ENCODE measurements at places on chromosomes 16 and 17. TPM values are rescaled to one million over a fixed set of nuclear protein-coding genes. Genes with fewer than 3 reads are reported as not detected.
A peak's percentile ranks its signal among the peaks of the same experiment; 100 is the strongest.

DNA sequence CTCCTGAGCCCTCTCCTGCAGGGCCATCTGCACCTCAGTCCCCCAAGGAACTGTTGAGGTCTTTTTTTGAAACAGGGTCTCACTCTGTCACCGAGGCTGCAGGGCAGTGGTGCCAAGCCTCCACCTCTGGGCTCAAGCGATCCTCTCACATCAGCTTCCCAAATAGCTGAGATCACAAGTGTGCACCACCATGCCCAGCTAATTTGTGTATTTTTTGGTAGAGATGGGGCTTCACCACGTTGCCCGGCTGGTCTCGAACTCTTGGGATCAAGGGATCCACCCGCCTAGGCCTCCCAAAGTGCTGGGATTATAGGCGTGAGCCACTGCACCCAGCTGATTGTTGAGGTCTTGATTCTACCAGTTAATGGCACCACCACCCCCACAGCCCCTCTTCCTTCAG lies 27.9 kb upstream of the ENDOV start:
- DNase-seq, result no peak

- no peak for DNase-seq
Measured at GRCh38 chr17:14355556-14355955, 54.7 kb downstream of the HS3ST3B1 start.

GRCh38 chr16:75541236-75541635 lies 5.3 kb upstream of the CHST5 start:
- no peak for DNase-seq

DNA sequence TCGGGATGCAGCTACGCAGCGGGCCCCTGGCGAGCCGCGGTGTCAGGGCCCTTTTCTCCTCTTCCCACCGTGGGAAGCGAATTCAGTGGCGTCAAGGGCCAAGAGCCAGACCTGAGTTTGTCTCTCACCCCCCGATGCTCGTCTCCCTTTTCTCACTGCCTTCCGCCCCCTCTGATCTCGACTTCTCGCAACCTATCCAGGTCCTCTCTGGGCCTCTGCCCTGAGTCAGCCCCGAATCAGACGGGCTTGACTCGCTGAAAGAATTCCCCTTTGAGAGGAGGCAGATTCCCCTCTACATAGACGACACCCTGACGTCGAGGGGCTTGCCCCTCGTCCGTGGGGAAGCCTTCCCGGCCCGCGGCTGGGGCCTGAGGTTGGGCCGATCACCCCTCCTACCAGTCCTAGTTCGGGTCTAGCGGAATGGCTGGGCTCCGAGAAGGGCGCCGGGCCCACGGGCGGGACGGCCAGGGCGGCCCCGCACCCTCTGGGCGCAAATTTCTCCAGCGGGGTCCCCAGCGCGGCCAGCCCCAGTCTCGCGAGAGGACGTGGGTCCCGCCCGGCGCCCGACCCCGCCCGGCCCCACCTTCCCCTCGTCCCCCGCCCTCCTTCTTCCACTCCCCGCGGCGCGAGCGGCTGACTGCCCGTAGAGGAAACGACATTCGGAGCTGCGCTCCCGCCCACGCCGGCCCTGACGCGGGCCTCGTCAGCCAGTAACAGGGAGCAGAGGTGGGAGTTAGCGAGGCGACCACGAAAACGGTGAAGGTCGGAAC lies at the start of gene GGNBP2:
Gene GGNBP2, plus strand, starts transcription at position 613 of the 770 bp plus-strand sequence. CDS start 806 bp downstream, outside the sequence.
- DNase-seq, result peak; percentile 50

GRCh38 chr16:14007450-14007849 lies 63.7 kb upstream of the MRTFB start:
- DNase-seq, result peak; percentile 19

DNA sequence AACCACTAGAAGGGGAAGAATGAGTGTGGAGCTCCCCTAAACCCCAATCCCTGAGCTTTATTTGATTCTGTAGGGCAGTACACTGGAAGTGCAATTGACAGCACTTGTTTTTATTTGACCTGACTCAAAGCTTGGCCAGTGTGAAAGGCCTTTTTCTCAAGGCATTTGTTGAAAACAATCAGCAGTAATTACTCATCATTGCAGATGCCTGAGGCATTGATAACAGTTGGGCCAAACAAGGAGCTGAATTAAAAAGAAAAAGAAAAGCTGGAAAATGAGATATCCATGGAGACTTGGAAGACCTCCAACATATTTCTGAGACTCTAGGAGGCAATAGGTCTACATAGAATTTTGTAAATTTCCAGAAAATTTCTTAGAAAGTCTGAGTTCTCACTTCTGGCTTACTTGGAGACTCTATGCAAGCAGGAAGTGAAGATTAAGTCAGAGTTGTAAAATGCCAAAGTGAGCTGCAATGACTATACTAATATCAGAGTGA lies 200.8 kb upstream of the KCNJ16 start:
- DNase-seq, result peak; percentile 56

DNA sequence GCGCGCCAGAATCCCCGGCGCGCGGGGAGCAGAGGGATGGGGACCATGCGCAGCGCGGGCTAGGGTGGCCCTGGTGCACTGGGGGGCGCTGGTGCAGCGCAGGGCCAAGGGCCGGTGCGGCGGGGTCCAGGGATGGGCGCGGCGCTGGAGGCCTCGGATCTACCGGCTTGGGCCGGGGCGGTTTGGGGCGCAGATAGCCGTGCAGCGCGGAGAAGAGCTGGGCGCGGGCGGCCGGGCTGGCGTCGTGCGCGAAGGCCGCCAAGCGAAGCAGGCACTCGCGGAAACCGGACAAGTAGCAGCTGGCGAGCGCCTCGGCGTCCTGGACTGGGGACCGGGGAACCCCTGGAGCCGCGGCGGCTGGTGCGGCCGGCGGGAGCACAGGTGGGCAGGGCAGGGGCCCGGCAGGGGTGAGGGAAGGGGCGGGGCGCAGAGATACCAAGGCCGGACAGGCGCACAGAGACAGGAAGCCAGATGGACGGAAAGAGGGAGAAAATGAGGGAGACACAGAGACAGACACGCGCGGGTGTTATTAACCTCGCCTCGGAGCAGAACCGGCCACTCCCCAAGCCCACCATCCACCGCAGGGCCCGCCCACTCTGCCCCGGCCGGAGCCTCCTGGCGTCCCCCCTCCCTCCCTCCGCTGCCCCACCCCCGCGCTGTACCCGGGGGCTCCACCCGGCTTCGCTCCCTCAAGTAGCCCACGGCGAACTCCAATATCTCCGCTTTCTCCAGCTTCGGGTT lies 2.1 kb downstream of the HES7 start:
- DNase-seq, result no peak

GRCh38 chr17:79814127-79814973 lies 17.5 kb upstream of the CBX8 start:
- DNase-seq, result no peak

DNA sequence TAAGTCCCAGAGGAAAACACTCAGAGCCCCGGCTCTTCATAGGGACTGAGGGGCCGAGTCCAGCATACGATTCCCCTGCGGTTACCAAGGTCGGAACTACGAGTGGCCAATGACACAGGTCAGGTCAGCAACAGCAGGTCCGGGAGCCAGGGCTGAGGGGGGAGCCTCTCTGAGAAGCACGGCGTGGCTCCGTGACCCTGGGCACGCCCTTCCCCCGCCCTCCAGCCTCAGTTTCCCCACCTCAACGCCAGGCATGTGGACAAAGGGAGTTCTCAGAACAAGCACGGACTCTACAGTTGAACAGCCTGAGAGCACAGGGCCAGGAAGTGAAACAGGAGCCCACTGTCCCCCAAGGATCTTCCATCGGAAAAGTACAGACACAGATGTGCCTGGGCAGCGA lies 25.6 kb downstream of the TPSD1 start:
- no peak for DNase-seq

GRCh38 chr17:76013377-76013932 lies 12.8 kb downstream of the CDK3 start:
- DNase-seq, result no peak

The MYH13 gene
- not detected for polyA plus RNA-seq

The DUSP3 gene
- 27.6 TPM for polyA plus RNA-seq

The OR1F1 gene
- polyA plus RNA-seq, result 0.64 TPM

The OTOP3 gene
- polyA plus RNA-seq, result not detected

The BICDL2 gene
- 0.09 TPM for polyA plus RNA-seq

The NOXO1 gene
- not detected for polyA plus RNA-seq

The PABPN1L gene
- not detected for polyA plus RNA-seq

The ZPBP2 gene
- polyA plus RNA-seq, result not detected

The ARHGDIA gene
- 163 TPM for polyA plus RNA-seq

The KRT12 gene
- not detected for polyA plus RNA-seq
